Stimulated activated CD8-positive, alpha-beta memory T cell treated with anti-CD3 and anti-CD28 coated beads, Interleukin-7, amount 100 ng/mL, for 1 hour (primary cell): ENCODE measurements at places on chromosomes 11 and 22.
A peak's percentile ranks its signal among the peaks of the same experiment; 100 is the strongest.

GRCh38 chr11:11461473-11461872 is 108.4 kb upstream of the CSNK2A3 start:
- DNase-seq = no peak

DNA sequence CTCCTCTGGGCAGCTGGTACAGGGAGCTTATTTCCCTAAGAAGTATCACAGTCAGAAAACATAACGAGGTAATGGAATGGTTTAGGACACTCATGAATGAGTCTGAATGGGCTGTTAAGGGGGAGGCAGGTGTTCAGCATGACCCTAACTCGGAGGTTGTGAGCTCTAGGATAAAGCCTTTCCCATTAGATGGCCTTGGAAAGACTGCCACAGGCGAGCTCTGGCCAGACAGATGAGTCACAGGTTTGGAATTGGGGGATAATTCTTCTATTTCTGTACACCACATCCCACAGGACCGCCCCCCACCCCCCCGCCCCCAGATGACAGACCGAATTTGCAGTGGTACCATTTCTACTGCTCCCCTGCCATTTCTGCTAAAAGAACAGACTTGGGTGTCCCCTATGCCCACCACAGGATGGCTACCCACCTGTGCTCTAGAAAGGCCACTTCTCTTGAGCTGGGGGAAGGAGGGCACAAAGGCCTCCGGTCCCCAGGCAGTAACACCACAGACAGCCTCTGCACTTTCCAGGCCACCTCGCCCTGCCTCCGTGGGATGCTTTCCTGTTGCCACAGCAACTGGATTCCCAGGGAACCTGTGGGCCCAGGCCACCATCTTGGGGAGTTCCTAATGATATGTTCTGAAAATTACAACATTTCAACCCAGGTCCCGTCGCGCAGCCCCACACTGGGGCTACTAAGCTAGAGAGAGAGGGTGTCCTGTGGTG is 76.7 kb downstream of the TRIM29 start:
- DNase-seq = no peak

DNA sequence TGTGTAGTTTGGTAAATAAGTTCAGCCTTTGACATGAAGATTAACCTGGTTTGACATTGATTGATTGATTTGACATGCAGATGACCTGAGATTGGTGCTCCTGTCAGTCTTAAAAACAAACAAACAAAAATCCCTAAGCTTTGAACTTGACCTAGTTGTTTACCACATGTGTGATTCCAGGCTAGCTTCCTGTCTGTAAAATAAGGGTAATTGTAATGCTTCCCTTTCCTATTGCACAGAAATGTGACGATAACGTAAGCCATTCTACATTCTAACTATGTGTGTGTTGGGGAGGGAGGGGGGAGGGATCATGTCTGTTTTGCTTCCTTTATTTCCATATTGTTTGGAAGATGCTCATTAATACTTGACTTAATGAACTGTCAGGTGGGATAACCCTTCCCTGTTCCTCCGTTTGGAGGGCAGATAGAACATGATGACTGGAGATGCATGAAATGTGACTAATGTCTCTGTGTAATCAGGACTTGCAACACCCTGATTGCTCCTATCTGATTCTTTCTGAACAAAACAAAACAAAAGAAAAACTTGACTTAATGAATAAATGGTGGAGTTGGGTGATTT is 106.1 kb upstream of the CLMP start:
- DNase-seq = no peak

- DNase-seq = no peak
Observed at GRCh38 chr11:61106894-61107470, 4.7 kb downstream of the CD5 start.

DNA sequence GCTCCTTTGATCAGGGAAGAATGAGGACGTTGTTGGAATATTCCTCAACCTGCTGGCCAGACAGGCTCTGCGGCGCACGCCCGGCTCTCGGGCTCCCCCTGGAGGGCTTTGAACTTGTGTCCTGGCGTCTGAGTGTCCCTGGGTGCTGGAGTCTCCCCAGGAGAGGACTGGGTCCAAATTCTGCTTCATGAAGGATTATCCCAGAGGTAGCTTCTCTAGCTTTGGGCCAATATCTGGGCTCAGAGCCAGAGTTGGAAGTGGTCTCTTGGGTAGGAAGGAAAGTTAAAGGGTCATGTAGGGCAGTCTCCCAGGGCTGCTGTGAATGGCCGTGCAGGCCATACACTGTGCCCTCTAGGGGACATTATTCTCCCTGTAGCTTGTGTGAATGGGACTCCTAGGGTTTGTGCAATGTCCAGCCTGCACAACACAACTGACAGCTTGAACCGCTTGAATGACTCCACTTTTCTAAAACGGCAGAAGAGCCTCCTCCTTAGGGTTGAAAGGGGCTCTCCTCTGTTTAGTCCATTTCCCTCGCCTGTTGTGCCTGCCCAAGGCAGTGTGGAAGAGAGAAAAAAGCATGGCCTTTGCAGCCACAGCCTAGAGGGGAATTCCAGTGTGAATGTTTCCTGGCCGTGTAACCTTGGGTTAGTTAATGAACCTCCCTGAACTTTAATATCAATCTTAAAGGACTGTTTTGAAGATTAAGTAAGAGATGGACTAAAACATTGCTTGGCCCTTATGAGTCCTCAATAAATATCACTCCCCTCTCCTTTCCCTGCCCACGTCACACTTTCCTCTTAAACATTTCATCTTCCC is 111.2 kb upstream of the THY1 start:
- DNase-seq = peak; percentile 3

DNA sequence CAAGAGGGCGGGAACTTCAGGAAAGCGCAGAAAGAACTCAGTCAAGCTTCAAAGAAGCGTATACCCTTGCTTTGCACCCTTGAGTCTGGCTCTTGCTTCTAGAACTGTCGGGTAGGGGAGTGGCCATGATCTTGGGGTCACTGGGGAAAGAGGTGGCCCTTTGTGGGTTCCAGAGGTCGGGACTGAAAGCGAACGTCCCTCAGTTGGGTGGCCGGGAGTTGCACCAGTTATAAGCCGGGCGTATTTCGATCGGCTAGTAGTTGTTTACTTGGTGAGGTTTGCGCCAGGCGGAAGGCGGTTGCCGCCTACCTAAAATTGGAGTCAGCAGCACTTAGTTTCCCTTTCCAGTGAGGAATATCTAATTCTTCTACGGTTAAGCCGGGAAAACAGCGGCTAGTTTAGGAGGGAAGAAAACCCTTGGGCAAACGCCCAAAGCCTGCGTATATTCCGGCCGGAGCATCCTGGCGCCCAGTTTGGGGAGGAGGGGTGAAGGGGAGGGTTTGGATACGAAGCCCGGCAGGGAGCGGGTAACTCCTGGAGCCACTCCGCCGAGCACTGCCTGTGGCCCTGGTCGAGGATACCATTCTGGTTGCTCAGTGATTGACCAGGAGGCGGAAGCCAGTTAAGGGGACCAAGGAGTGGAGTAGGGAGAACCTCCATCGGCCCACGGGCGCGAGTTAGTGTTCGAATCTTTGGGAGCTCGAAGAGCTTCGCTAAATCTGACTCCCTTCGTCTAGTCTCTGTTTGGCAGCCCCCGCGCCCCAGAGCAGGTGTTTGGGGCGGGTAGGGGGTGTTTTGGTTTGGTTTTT is 807 bp upstream of the WT1 start:
- no peak for DNase-seq

DNA sequence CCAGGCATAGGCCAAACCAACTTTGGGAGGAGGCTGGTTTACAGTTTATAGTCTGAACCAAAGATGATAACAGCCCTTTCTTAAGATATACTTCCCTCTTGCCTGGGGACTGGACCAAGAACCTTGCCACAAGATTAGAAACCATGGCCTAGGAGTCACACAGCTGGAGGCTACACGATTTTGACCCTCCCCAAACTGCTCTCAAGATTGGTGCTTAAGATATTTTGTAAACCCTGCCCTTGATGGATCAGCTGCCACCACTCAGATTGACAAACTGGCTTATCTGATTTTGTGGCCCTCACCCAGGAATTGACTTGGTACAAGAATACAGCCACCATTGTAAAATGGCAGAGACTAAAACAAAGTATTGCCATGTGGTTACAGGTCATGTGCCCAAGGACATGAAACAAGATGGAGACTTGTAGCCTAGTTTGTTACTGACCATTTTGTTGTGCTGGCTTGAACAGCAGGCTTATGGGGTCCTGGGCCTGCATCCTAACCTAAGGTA is 17.4 kb upstream of the EI24 start:
- DNase-seq = no peak
